ENCODE measurements at places on chromosomes 4 and X.

DNA sequence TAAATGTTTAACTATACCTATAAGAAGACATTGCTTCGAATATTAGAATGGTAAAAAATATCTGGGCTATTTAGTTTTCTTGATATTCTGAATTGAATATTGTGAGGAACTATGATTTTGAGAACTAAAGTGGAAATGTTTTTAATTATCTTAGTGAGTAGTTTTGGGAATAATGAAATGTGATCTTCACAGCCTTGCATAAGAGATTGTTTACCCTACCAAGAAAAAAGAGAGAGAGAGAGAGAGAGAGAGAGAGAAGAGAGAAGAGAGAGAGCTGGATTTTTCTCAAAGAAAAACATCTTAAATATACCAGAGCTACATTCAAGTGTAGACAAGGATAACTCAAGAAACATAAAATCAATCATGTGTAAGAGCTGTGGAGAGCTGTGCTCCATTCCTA is 148.7 kb upstream of the MAD2L1 start:
- DNase-seq: no peak

- DNase-seq: no peak
Observed at GRCh38 chr4:124903995-124904722, 191.6 kb upstream of the ANKRD50 start.

GRCh38 chrX:8755813-8756212 is 23.9 kb upstream of the ANOS1 start:
- no peak for DNase-seq

DNA sequence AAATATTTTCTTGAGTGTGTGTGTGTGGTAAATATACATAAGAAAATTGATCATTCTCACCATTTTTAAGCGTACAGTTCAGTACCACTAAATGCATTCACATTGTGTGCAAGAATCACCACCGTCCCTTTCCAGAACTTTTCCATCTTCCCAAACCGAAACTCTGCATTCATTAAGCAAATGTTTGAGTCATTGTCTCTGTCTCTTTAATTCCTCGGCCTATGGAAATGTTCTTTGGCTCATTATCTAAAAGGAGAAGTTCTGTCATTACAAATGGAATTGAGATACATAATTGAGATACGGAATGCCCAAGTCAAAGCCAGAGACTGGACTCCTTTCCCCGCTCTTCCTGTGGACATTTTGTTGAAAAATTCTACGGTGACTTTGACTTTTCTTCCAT is 168.9 kb downstream of the DCLK2 start:
- DNase-seq: no peak

DNA sequence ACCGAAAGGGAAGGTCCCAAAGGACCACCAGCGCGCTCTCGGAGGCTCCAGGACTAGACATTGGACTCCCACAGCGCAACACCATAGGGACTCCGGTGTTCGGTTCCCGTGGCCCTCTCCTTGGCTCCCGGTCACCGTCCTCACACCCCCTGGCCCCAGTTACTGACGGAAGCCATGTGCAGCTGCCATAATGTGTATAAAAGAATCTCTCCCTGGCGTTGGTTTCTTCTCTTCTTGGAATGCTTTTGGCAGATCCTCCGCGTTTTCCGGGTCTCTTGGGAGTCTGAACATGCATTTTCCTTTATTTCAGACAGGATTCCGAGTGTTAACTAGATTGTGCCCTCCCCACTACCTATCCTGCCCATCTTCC is 69.8 kb downstream of the FBXO8 start:
- no peak for DNase-seq

GRCh38 chr4:41436419-41436818 is 101.5 kb upstream of the LIMCH1 start:
- DNase-seq: no peak

- DNase-seq: no peak
Observed at GRCh38 chr4:126740687-126741086, 892.1 kb upstream of the INTU start.

GRCh38 chrX:72436010-72436409 is 130.3 kb upstream of the CITED1 start:
- no peak for DNase-seq

GRCh38 chr4:140076307-140076706 is 77.7 kb downstream of the MAML3 start:
- no peak for DNase-seq

- DNase-seq: no peak
Observed at GRCh38 chr4:109389369-109390114, 44.1 kb upstream of the SEC24B start.

GRCh38 chr4:124738994-124739393 is 26.5 kb upstream of the ANKRD50 start:
- no peak for DNase-seq

- DNase-seq: no peak
Observed at GRCh38 chr4:182492423-182492822, 249.2 kb downstream of the TENM3 start.

DNA sequence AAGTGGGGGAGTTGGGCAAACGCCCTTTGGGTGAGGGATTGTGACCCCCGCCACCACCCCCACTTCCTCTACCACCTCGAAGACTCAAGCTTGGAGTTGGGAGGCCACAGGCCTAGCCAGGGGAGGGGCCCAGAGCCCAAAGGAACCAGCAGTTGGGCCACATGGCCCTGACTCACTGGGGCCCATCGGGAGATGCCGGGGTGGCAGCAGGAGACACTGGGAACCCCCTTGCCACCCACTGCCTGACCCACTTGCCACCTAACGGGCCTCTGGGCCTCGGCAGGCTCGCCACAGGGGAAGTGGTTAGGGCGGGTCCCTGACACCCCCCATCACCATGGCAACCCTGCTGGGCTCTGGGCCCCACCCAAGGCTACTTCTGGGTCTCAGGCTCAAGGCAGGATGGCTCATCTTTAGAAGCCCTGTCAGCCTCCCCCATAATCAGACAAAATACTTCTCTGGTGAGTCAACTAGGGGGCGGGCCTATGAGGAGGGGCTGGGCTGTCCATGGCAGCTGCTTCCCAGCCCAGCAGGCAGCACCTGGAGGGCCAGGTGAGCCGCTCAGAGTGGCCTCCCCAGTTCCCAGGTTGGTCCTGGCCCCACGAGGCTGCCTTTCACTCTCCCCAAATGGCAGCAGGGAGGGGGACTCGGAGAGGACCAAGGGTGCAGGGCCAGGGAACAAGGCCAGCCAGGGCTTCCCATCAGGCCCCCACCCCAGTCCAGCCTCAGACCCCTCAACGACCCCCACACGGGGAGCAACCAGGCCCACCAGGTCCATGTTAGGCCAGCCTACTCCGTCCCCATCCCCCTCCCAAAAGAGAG is 5.6 kb downstream of the FLNA start:
- peak; percentile 90 for DNase-seq

- peak; percentile 88 for DNase-seq
Observed at GRCh38 chr4:41611881-41612871, 74.2 kb downstream of the LIMCH1 start.

DNA sequence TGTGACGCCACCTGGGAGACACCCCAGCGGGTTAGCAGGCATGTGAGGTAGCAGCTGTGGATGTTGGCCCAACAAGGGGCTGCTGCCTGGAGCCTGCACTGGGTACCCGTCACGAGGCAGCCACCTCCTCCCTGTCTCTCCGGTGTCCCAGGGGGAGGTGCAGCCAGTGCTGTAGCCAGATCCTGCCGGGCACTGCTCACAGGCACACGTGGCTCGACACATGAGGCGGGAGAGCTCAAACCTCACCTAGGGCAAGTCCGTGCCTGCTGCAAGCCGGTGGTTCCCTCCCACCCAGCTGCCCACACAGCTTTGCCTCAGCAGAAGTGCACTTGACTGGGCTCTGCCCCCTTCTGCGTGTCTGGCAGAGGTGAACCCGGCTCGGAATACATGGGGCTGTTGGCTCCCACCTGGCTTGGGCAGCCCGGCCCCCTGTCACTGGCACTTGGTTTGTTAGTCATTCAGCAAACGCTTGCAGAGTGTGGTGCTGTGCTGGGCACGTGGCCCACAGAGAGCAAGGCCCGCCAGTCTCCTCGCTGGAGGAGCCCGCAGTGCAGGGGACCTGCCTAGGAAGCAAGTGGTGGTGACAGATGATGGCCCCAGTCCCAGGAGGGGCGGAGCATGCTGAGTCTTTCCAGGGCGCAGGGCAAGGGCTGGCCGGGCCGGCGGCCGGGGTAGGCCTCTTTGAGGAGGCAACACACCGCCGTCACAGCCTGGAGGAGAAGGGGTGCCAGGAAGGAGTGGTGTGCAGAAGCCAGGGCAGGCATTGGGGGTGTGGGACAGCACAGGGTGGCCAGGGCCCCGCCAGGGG is 10.1 kb upstream of the SH3TC1 start:
- DNase-seq: peak; percentile 75

GRCh38 chr4:120871173-120871572 is 51.4 kb downstream of the PRDM5 start:
- DNase-seq: no peak

DNA sequence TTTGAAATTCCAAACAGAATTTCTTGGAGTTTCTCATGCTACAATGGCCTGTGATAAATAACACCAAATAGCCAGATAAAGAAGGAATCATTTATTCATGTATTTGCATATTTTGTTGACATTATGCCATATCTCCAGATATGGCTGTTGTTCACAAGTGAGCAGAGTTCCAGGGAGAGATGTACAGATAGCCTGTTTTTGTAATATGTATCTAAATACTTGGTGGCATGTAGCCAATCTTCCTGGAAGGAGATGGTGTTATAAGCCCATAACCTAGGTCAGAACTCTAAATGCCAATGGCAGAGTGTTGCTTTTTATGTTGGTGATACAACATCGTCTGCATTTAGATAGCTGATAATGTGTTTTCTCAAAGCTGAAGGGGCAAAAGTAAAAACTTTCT is 292.2 kb downstream of the FBXO8 start:
- no peak for DNase-seq

GRCh38 chr4:183729069-183729406 is 69.9 kb downstream of the TRAPPC11 start:
- no peak for DNase-seq

- no peak for DNase-seq
Observed at GRCh38 chr4:86319390-86319789, 40.5 kb downstream of the MAPK10 start.

- DNase-seq: no peak
Observed at GRCh38 chr4:25011135-25011866, 19.4 kb downstream of the LGI2 start.

DNA sequence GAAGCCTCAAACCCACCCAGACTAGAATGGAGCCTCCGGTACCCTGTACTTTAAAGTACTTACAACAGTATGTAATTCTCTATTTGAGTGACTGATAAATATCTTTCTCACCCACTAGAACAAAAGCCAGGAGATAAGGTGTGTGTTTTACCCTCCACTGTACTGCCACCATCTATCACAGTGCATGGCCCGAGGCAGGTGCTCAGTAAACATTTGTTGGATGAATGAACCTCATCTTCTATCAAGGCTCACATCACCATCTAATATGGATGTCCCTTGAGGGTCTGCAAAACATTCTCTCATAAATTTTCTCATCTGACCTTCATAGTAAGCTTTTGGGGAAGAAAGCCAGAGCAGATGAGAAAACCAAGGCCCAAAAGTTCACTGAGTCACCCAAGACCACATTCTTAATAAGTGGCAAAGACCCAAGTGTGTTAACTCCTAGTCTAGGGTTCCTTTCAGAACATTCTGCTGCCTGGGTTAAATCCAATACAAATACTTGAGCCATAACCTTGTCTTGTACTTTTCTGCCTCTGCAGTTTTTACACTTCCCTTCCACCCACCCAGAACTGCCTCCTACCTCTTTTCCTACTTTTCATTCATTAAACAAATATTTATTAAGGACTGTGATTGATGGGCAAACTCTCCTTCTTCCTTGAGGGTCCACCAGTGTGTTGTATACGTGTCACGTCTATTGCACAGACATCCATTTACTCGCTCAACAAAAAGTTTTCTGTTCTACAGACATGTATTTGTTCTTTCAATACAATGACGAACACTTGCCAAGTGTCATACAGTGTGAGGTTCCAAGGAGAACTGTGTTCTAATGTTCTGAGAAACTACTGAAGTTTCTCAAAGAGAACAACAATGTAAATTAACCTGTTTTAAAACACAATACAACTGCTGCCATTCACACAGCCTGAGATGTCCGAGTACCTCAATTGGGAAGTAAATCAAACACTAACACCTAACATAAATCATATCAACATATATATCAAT is 35.7 kb downstream of the APBB2 start:
- no peak for DNase-seq

DNA sequence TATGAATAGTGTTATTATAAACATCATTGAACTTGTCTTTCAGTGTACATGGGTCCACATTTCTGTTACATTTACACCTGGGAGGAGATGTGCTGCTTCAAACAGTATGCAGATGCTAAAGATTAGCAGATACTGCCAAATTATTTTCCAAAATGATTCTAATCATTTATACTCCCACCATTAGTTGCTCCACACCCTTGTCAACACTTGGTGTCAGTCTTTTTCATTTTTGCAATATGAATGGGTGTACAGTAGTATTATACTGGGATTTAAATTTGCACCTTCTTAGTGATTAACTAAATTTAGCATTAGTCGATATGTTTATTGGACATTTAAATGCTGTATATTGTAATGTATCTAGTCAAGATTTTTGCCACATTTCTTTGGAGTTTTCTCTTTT is 131.6 kb upstream of the GRID2 start:
- no peak for DNase-seq

DNA sequence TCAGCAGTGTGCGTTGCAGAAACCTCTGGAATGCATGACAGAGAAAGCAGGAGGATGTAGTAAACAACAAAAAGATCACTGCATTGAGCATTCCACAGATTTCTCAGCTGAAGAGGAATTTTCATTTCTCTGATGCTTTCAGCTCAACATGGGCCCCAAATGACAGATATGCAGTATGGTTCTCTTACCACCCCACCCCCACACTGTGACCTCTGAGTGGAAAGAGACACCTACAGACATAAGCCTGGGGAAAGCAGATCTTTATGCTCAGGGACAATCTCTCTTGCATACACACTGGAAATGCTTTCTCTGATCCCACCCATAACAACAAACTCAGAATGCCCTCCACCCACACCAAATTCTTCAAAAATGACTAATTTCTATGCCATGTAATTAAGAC is 983.7 kb upstream of the LCORL start:
- DNase-seq: peak; percentile 2

- no peak for DNase-seq
Observed at GRCh38 chr4:68948044-68948743, 3.4 kb downstream of the UGT2A3 start.

DNA sequence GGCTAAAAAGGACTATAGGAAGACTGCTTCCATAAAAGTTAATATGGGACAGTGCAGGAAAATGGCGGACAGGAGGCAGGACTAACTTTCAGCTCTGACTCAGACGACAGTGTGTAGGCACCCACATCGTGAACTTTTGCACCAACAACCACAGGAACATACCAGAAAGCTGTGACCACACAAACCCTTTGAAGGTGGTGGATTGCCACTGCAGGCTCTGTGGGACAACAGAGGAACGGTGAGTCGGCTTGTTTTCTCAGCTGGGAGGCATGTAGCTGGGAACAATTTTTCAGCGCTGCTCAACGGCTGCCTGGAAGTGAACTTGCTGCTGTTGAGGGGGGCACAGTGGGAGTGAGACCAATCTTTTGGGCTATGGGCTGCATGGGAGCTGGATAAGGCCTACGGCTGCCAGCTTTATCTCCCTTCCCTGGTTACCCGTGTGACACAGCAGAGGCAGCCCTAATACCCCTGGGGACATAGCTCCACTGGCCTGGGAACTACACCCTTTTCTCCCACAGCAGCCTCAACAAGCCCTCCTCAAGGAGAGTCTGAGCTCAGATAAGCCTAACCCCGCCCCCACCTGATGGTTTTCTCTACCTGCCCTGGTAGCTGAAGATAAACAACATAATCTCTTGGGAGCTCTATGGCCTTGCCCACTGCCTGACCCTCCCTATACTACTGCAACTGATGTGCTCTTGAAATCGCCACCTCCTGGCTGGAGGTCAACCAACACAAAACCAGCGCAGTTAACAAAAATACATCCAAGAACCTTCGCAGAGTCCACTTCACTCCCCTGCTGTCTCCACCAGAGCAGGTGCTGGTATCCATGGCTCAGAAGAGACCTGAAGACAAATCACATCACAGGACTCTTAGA is 1537.0 kb downstream of the C4orf33 start:
- no peak for DNase-seq
